ENCODE measurements at places on chromosomes 3 and 15.
A peak's percentile ranks its signal among the peaks of the same experiment; 100 is the strongest.

DNA sequence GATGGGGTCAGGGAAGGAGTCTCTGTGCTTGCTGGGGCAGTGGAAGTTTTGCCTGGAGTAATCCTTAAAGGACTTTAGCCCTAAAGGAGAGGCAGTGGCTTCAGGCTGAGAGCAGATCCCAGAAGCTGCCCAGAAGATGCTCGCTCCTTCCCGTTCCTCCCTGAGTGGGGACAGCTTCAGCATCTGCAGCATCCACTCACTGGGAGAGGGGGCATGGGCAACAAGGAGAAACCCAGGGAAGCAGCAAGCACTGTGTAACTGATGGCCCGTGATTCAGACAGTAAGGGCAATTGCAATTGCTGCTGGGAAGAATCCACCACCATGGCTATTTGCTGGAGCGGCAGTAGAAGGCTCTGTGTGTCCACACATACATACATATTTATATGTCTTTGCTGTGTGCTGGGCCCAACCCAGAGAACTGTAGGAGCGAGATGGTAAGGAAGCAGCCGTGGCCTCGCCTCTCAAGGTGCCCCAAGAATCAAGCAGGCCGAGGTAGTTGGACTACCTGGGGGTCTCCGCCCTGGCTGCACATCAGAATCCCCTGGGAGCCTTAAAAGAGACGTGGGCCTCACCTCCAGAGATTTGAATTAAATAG is 5.8 kb upstream of the PAQR5 start:
- DNase-seq: no peak

- DNase-seq: no peak
Measured at GRCh38 chr3:45938043-45938435, 5.2 kb upstream of the CXCR6 start.

DNA sequence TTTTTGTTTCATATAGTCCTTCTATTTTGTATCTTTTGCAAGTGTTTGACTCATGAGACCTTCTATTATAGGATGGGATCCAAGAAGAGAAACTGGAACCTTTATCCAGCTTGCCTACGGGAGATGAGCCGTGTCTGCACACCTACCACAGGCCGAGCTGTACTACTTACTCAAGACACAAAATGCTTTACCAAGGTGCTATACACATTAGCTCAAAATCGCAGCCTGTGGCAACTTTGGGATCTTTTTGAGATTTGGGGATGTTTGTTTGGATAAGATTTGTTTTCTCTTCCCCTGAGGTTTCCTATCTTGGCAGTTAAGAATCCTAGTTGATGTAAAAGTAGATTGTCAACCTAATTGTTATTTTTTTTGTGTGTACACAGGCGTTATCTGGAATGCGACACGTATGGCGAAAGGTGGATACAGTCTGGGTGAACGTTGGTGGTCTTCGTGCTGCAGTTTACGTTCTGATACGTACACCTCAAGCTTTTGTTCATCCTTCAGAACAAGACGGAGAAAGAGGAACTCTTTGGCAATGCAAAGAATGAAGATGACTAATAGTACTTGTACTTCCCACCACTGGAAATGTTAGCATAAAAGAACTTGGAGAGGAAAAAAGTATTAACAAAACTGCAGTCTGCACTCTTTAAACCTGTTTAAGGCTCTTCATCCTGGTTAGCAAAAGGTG is 13.1 kb upstream of the SETD5 start:
- no peak for DNase-seq

- DNase-seq: no peak
Measured at GRCh38 chr15:51156957-51157356, 62.3 kb upstream of the TNFAIP8L3 start.

- no peak for DNase-seq
Measured at GRCh38 chr3:177609613-177610012, 412.3 kb upstream of the TBL1XR1 start.

DNA sequence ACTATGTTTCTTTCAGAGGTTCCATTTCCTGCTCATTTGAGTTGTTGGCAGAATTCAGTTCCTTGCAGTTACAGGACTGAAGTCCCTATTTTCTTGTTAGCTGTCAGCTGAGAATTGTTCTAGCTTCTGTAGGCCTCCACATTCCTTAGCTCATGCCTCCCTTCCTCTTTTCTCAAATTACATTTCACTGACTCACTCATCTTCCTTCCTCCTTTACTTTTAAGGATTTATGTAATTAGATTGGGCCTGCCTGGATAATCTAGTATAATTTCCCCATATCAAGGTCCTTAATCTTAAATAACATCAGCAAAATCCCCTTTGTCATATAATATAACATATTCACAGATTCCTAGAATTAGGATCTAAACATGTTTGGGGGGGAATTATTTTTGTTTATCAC is 40.6 kb upstream of the RBMS3 start:
- no peak for DNase-seq

DNA sequence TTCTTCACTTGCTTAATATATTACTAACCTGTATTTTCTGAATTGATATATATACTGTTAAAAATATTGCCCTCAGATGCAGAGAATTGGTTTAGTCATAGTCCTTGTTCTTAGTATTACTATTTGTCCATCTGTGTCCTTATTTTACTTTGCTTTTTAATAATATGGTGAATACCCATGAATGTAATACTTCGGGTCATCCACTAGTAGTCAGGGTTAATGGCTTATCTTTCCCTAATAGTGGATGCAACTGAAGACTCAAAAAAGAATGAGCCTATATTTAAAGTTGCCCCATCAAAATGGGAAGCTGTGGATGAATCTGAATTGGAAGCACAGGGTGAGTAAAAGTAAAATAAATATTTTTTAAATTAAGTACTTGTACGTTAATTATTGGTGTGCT is 36.5 kb downstream of the U2SURP start:
- no peak for DNase-seq

DNA sequence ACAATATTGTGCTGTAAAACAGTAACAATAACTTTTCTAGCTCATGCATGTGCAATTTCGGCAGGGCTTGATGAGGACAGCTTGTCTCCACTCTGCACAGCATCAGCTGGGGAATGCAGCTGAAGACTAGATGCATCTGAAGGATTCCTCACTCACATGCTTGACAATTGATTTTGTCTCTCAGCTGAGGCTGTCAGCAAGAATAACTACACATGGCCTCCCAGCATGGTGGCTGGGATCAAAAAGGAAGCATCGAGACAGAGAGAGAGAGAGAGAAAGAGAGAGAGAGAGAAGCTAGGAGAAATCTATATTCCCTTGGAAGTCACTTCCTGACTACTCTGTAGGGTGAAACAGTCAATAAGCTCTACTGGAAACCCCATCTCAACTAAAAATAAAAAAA is 487.1 kb downstream of the PLOD2 start:
- DNase-seq: no peak

DNA sequence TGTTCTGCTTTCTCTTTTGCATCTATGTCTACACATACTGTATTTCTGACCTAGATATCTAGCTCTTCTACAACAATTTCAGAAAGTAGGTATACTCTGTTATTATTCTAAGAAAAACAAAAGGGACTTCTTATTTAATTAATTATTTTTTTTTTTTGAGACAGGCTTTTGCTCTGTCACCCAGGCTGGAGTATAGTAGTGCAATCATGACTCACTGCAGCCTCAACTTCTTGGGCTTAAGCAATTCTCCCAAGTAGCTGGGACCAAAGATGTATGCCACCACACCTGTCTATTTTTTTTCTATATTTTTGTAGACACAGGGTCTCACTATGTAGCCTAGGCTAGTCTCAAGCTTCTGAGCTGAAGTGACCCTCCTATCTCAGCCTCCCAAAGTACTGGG is 130.6 kb downstream of the MBNL1 start:
- no peak for DNase-seq

DNA sequence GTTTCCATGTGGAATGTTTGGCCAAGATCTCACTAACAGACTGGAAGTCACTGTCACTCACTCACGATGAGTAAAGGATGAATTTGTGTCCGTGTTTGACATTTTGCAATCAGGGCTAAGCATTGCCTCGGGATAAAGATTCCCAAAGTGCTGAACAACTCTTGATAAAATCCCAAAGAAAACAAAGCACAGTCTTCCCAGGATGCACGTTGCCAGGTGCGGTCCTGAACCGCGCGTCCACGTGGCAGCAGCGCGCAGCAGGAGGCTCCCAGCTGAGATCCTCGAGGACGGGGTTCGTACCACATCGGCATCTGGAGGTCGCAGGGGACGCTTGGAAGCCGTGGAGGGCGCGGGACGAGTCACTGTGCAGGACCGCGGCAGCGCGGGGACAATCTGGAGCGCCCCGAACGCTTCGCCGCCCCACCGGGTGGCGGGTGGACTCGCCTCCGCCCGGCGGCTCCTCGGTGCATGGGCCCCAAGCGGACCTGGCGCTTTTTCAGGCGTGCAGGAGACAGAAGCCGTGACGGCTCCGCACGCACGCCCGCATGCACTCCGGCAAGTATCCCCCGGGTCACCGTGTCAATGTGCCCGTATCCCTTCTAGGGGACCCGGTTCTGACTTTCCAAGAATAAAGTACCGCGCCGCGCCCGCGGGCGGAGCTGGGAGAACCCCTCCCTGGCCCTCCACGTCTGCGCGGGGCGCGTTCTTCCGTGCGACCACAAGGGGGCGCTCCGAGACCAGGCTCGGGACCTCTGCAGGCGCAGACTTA is 17.7 kb downstream of the CPN2 start:
- DNase-seq: peak; percentile 94

DNA sequence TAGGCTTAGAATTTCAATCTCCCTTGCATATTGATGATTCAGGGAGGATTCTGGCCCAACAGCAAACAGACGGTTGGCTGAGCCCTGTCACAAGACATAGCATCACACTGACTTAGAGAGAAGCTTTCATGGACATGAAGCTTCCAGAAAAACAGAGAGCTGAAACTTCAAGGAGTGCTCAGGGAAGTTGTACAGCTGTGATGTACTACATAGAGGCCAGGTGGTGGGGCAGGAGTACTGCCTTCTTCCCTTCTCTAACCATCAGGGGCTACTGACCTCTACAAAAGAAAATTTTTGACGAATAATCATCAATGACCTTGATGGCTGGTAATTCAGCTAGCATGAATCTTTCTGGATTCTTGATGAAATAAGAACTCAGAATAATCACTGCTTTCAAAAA is 378.5 kb downstream of the ERC2 start:
- no peak for DNase-seq

- no peak for DNase-seq
Measured at GRCh38 chr15:37931321-37931720, 3.1 kb upstream of the TMCO5A start.

GRCh38 chr3:37862219-37862902 is 681 bp downstream of the CTDSPL start:
- DNase-seq: peak; percentile 59

DNA sequence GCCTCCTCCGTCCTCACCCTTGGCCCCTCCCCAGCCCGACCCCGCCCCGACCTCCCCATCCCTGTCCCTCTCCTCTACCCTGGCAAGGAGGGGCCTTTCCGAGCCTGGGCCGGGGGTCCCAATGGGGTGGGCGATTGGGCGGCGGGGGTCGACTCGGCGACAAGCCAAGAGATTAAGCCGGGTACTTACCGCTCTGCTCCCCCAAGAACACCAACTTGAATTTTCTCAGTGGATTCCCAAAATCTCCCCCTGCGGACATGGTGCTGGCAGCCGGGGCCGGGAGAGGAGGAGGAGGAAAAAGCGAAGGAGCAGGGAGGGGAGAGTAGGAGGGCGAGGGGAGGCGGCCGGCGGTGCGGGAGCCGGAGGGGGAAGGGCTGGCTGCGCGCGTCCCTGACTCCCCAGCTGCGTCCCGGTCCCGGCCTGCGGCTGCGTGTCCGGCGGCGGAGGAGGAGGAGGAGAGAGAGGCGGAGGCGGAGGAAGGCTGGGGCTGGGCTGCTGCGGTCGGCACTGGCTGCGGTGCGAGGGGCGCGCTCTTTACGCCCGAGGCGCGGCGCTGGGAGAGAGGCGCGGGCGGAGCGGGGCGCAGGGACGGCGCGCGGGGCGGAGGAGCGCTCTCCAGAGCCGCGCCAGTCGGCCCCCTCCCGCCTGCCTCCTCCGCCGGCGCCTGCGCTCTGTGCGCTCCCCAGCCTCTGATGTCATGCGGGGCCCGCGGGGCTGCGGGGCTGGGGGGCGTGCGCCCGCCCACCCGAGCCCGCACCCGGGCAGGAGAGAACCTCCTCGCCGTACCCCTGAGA is at the start of gene RAB6B:
Gene RAB6B, minus strand, starts transcription at position 675 of the 794 bp plus-strand sequence. Its CDS starts 416 bp downstream, at position 259.
- DNase-seq: peak; percentile 79

GRCh38 chr15:70262591-70263274 is 165.0 kb upstream of the TLE3 start:
- DNase-seq: no peak

GRCh38 chr3:175716446-175716845 is 857.3 kb downstream of the NAALADL2 start:
- no peak for DNase-seq

DNA sequence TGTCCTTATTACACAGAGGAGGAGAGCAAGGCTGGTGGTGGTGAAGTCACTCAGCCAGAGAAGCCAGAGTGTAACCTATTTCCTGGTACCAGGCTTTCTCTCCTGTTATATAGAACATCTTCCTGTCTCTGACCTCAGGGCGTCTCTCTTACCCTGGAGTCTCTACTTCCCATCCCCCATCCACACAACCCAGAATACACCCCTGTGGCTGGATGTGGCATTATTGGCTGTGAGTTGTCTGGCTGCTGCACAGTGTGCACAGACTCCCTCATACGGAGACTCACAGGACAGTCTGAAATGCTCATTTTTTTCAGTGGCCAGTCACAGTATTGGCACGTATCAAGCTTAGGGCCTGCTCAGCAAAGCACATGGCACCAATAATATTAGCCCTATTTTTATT is 8.6 kb downstream of the PODXL2 start:
- DNase-seq: no peak

- DNase-seq: no peak
Measured at GRCh38 chr15:27844018-27844666, 255.0 kb downstream of the OCA2 start.

DNA sequence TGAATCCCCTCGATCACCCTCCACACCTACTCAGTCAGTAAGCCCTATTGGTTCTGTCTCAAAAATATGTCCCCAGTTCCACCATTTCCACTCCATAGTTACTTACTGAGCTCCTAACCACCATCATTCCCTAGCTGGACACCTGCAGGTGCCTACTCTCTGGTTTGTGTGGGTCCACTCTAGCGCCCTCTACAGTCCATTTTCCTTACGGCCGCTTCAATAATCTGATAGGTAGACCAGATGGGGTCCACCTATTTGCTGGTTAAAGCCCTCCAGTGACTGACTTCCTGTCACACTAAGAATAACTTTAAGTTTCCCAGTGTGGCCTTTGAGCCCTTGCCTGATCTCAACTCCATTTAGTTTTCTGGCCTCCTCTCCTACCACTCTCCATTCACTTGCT is 5.0 kb downstream of the GXYLT2 start:
- no peak for DNase-seq

DNA sequence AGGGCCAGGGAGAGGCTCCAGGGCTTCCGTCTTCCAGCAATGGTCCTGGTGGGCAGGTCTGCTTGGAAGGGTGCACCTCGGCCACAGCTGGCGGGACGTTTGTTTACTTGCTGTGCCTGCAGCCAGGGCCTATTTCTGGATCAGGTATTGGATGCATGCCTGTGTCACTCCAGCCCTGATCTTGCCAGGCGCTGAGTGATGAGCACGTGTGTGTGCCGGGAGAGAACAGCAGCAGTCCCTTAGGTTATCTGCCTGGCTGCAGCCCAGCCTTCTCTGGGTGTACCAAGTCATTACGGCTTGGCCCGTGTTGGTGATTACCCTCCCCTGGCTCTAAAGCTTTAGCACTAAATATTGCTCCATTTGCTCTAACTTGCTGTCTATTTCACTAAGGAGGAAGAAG is 14.9 kb downstream of the CCDC32 start:
- DNase-seq: peak; percentile 46
